ENCODE measurements at places on chromosomes 4 and X.

- DNase-seq, result no peak
These were observed 12.9 kb upstream of the NUDT9 start for GRCh38 chr4:87409420-87409939.

DNA sequence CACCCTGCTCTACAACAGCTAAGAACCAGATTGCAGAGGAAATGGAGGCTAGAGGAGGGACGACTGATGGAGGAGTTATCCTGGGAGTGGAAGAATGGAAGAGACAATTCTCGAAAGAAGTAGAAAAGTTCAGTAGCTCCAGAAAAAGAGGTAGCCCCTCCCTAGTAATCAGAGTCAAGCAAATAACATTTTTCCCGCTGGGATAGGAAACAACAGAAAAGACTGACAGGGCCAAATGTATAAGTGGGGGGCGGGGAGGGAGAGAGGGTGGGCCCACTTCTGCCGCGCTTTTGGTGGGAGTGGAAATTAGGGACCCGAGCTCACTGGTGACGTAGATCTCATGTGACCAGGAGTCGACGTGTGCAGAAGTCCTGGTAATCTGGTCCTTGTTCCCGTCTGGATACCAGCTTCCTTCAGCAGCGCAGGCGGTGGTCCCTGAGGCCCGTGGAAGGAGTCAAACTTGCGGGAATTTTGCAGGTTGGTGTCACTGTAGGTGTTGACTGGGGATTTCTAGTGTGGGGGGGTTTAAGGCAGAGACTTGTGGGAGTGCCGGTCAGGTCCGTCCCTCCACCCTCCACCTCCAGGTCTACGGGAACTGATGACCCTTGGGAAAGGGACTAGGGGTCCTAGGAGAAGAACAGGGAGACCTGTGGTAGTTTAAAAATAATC, at the start of gene TCEAL9:
Gene TCEAL9 (plus strand): TSS at position 377 of the 669 bp plus-strand sequence. CDS start 1,179 bp downstream, outside the sequence.
- peak; percentile 66 for DNase-seq

GRCh38 chrX:107730991-107731766, 44.4 kb downstream of the TSC22D3 start:
- no peak for DNase-seq

- peak; percentile 7 for DNase-seq
These were observed 72.7 kb upstream of the H2AZ1 start for GRCh38 chr4:100022792-100023222.

DNA sequence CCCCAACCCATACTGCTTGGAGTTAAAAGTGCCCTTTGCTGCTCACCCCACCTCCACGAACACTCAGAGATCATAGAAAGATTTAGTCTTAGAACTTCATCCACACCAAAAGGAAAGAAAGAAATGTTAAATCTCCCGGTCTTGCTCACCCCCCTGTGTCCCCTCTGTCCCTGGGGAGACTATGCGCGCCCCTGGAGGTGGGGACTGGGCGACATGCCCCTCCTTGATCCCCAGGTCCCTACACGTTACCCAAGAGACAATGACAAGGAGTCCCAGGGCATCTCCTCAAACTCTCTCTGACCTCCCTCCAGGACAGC, 620 bp downstream of the ITM2A start:
- DNase-seq, result no peak

GRCh38 chr4:30811296-30811695, 91.1 kb downstream of the PCDH7 start:
- no peak for DNase-seq

DNA sequence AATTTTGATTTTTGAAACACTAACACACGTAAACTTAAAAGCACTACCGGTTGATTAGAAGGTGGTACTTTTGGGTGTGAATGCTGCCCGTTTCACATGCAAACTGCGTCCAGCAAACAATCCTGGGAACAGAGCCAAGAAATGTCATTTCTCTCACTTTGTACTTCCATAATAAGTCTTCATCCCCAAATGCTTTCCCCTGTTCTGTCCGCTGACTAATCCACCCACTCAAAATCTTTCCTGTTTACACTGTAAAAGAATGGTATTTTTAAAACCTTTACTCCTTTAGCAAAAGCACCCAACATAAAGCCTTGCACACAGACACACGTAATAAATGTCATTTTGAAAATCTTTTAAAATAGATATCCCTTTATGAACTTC, 39.1 kb upstream of the PDLIM5 start:
- no peak for DNase-seq

GRCh38 chr4:40264995-40265909, 68.4 kb downstream of the RHOH start:
- DNase-seq, result peak; percentile 38

DNA sequence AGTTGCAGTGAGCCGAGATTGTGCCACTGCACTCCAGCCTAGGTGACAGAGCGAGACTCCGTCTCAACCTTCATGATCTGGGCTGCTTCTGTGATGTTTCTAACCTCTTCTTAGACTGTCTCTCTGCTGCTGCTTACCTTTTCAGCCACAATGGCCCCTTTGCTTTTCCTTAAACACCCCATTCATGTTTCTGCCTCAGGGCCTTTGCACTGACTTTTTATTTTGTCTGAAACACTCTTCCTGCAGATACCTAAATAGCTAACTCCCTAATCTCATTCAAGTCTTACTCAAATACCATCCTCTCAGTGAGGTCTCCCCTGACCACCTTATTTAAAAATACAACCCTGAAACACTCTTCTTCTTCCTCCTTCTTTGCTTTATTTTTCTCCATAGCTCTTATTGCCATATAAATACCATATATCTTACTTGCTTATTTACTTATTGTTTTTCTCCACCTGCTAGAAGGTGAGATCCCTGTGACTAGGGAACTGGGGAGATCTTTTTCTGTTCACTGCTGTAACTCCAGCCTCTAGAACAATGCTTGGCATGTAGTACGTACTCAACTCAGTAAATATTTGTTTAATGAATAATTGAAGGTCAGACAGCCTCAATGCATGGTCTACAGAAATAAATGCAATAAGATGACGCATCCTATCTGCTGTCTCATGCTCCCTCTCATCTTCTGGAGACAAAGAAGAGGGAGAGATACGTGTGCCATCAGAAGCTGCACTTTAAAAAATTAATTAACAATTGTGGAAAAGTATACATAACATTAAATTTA, 43.8 kb upstream of the SETD7 start:
- no peak for DNase-seq

- DNase-seq, result no peak
These were observed 547.0 kb upstream of the LCORL start for GRCh38 chr4:18568600-18568999.

- DNase-seq, result no peak
These were observed 13.6 kb upstream of the CXCL2 start for GRCh38 chr4:74112399-74113105.

- no peak for DNase-seq
These were observed 33.4 kb upstream of the RASGEF1B start for GRCh38 chr4:81505004-81505598.

- DNase-seq, result no peak
These were observed 480 bp upstream of the RADX start for GRCh38 chrX:106611317-106611678.

- DNase-seq, result no peak
These were observed 236.0 kb downstream of the AFAP1 start for GRCh38 chr4:7703688-7704087.

DNA sequence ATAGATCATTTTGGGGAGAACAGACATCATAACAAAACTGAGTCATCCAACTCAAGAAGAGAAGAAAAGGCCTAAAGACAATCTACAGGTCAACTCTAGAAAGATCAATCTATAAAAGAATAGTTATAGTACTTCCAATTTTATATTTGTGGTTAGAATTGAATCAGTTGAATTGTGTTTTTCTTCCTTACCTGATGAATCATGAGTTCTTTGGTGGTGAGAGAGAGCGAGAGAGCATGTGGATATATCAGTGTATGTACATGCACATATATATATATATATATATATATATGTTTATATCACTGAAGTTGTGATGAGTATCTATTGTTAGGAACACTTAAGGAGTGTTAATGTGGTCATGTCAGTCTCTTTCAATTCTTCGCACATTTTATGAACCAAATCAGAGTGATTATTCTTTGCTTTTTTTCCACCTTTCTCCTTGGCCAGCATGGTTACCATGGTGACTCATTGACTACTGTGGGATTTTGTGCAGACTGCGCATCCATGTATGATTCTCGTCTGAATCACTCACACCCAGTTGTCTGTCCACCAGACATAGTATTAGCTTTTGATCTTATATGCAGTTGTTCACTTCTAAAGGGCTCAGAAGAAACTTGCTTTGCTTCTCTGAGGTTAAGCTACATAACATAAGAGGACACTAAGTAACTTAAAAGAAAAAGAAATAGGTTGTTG, 90.4 kb upstream of the RAB40AL start:
- DNase-seq, result no peak

- no peak for DNase-seq
These were observed 11.4 kb downstream of the TMSB4X start for GRCh38 chrX:12986164-12986779.

DNA sequence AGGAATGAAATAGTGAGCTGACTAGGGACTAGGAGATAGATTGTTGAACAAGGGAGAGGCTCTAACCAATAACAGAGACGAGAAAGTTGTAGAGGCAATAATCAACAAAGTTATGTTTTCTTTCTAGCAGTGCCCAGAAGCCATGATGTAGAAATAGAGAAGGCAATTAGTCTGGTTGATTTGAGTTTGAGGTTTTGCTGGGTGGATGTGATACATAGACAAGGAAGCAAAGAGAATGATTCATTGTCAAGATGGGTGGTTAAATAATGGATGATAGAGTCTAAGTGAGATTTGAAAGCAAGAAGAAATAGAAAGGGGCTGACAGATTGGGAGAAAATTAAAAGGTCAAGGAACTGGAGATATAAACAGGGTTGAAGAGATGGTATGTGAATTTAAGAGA, 11.2 kb downstream of the RBM41 start:
- DNase-seq, result no peak

DNA sequence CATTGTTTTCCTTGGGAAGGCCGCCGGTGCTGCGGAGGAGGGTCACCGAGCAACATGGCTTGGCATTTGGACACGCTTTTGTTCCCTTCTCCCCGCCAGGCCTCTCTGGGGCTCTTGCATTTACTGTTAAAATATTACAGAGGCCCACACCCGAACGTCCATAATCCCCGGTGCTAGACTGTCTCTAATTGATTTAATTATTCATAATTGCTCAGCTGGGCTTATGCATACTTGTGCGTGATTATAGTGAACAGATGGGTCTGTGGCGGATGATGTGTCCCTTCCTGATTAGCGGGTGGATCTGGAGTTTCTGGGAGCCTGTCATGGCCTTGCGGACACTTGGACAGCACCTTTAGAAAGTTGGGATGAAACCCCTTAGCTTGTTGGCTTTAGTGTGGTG, 100.2 kb upstream of the MSX1 start:
- no peak for DNase-seq

GRCh38 chr4:24771241-24771640, 24.1 kb upstream of the SOD3 start:
- no peak for DNase-seq

- peak; percentile 94 for DNase-seq
These were observed at the start of the genes HAUS3 and POLN for GRCh38 chr4:2241410-2242353. Gene HAUS3 (minus strand): TSS chr4:2242121. CDS start chr4:2240946, 1,175 bp downstream. Gene POLN (minus strand): TSS chr4:2242121. CDS start chr4:2229231, 12,890 bp downstream.

DNA sequence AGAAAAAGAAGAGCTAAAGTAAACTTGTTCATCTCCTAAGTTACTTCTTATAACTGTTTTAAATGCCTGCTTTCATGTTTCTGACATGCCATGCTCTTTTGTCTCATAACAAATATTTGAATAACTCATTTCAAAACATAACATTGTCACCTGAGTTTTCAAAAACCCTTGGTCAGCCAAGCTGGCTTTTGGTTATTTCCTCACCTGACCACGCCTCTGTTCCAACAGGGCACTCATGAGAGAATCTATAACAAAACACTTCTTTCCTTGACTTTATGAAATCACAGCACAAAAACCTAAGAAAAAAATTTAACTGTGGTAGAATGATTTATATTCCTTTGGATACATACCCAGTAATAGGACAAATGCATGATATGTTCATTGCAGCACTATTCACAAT, 172.9 kb upstream of the GALNT7 start:
- no peak for DNase-seq

DNA sequence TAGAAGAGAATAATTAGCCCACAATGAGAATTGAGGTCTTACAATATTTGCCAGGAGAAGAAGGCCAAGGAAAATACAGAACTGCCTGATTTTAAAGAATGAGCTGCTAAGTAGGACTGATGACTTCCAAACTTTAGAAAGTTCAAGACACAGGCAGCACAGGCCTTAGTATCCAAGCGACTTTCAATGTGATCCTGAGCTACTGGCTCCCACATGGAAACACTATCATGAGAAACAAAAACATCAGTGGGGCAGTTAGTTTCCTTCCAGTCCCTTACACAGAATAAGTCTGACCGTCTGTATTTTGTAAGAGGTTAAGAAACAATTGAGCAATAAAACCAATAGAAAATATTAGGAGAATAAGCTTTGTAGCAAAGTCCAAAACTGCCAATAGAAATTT, 251.4 kb downstream of the COL25A1 start:
- DNase-seq, result no peak

GRCh38 chrX:139081965-139082364, 370.4 kb upstream of the FGF13 start:
- peak; percentile 11 for DNase-seq

- DNase-seq, result no peak
These were observed 21.8 kb downstream of the STARD8 start for GRCh38 chrX:68669094-68669860.

- DNase-seq, result no peak
These were observed 41.7 kb downstream of the KDM6A start for GRCh38 chrX:44914532-44915198.

GRCh38 chr4:21226637-21227538, 526.6 kb downstream of the PACRGL start:
- DNase-seq, result no peak

GRCh38 chr4:109576462-109576861, 16.4 kb downstream of the MCUB start:
- DNase-seq, result no peak

GRCh38 chrX:84865113-84865512, 138.6 kb upstream of the APOOL start:
- DNase-seq, result no peak

GRCh38 chr4:28010577-28011240, 1150.1 kb downstream of the STIM2 start:
- DNase-seq, result peak; percentile 78

GRCh38 chrX:287670-288069, 6.5 kb downstream of the PLCXD1 start:
- no peak for DNase-seq

- DNase-seq, result no peak
These were observed 14.8 kb downstream of the BLOC1S4 start for GRCh38 chr4:6730603-6731317.

GRCh38 chr4:182488896-182489295, 245.7 kb downstream of the TENM3 start:
- no peak for DNase-seq

GRCh38 chrX:13690836-13691235, 1.9 kb downstream of the RAB9A start:
- no peak for DNase-seq
